ENCODE measurements at places on chromosomes 7 and 10.

DNA sequence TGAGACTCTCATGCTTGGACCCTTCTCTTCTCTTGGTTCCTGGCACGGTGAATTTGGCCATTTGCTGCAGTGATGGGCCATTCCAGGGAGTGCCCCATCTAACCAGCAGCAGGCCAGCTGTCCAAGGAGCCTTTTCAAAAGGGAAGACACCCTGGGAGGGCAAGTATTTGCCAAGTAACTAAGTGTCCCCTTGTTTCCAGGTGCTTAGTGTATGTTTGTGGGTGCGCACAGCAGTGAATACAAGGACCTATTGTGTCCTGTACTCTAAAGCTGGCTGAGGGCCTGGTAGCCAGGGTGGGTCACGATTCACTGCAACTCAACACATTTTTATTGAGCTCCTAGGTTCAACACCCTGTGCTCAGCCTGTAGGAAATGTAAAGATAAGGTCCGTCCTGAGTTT lies 348.8 kb downstream of the RNLS start:
- no peak for DNase-seq

DNA sequence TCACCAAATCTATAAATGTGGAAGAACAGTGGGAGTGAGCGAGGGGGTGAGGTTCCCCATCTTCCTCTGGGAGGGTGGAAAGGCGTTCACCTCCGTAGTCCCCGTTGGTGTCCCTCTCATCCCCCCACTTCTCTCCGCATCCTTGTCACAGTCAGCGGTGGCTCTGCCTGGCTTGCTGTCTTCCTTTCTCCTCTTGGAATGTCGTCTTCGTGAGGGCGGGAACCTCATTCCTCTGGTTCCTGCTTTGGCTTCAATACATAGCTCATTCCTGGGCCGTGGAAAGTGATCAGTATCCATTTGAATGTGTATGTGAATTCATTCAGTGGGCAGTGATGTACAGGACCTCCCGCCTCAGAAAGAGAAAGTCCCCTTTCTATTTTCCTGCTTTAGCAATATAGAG lies 289.4 kb downstream of the CAMK1D start:
- DNase-seq = no peak

GRCh38 chr7:11551470-11551869 lies 280.5 kb downstream of the THSD7A start:
- no peak for DNase-seq

GRCh38 chr10:21740989-21741388 lies 207.0 kb downstream of the MLLT10 start:
- DNase-seq = no peak

GRCh38 chr7:133364959-133365690 lies 112.2 kb downstream of the EXOC4 start:
- no peak for DNase-seq
